ENCODE measurements at places on chromosomes 13 and 19.

GRCh38 chr13:48393030-48393697 is 19.7 kb downstream of the LPAR6 start:
- no peak for DNase-seq

- DNase-seq = no peak
Measured at GRCh38 chr13:101343128-101343787, 73.0 kb downstream of the NALCN start.

- no peak for DNase-seq
Measured at GRCh38 chr19:32206065-32206464, 139.3 kb upstream of the ZNF507 start.

- no peak for DNase-seq
Measured at GRCh38 chr13:108408672-108409071, 139.2 kb downstream of the TNFSF13B start.

GRCh38 chr13:58620176-58620575 is 988.6 kb downstream of the PCDH17 start:
- no peak for DNase-seq

- no peak for DNase-seq
Measured at GRCh38 chr19:39319098-39319891, 1.4 kb downstream of the LRFN1 start.

GRCh38 chr13:74920361-74920760 is 561.6 kb downstream of the TBC1D4 start:
- DNase-seq = no peak

DNA sequence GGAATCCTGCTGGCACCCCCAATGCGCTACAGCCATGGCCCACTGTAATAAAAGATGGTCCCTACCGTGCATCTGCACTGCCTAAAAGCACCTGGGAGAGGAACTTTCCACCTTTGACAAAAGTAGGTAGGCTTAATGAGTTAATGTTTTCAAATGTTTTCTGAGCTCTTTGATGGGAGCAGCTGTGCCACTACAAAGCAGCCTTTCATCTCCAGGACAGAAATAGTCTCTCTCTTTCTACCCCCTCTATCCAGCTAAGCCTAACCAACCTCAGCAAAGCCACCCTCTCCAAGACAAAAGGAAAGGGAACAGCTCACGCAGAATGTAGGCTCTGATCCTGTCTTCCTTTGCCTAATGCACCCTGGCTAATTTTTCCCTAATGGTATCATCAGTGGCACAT is 560.2 kb downstream of the UQCRFS1 start:
- DNase-seq = no peak

- DNase-seq = no peak
Measured at GRCh38 chr13:27183561-27184147, 12.0 kb upstream of the USP12 start.

DNA sequence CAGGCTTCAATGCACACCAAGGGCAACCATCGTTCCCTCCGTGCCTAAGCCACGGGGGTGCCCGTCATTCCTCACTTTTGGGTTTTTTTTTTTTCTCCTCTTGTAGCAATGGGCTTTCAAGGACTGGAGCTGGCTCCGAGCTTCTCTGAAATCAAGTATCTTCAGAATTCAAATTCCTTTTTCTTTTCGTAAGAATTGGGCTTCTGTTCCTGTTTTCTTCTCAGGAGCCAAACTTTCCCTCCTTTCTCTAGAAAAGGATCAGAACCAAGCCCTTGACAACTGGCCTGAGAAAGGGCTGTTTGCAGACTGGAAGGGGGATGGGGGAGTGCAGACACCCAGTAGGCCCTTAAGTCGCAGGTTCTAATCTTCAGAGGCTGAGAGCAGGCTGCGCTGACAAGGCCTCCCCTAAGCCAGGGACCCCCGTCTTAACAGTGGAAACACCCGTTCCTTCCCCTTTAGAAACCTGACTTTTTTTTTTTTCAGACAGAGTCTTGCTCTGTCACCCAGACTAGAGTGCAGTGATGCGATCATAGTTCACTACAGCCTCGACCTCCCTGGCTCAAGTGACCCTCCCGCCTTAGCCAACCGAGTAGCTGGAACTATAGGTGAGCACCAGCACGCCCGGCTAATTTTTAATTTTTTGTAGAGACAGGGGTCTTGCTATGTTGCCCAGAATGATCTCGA is 51.6 kb downstream of the RFX2 start:
- DNase-seq = no peak

GRCh38 chr13:46172531-46172991 is 9.4 kb downstream of the LCP1 start:
- no peak for DNase-seq
